ENCODE measurements at places on chromosomes 1 and 21.

GRCh38 chr1:168328731-168329364 is 48.2 kb downstream of the TBX19 start:
- DNase-seq = no peak

- no peak for DNase-seq
Observed at GRCh38 chr1:161324020-161324419, 9.8 kb downstream of the SDHC start.

DNA sequence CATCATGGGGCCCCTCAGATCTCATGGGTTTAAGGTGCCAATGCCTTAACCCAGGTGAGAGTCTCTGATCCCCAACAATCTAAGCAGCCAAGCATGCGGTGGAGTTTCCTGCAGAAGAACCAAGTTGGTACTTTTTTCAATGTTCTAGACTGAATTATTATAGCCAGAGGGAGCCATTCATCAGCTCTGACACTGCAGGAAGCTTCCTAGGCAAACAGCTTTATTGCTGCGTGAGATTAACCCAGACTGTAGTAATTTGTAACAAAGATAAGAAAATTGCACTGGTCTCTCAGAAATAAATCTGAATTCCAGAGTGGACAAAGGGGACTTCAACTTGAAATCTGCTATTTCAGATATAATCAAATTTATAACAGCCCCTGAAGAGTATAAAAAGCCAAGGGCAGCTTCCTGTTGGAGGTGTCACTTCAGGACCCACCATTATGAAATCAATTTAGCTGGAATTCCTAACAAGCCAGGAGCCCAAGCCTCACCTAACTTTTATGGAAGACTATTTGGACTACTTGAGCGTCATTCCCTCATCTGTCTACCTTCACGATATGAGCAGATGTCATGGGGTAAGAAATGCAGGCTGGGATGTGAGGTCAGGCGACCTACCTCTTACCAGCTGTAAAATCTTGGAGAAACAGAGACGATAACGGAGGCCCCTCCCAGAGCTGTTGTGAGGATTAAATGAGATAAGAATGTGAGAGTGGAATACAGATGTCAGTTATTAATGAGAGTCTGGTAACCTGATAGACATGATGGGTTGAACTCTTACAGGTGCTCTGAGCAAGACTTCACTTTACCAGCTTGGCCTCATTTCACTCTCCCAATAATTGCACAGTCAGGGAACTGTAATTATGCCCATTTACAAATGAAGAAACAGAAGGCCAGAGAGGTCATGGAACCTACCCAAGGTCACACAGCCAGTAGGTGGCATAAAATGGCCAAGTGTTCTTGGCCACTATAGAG is 135.1 kb downstream of the RRAGC start:
- DNase-seq = no peak

GRCh38 chr1:161706113-161706481 is 932 bp upstream of the FCRLA start:
- peak; percentile 46 for DNase-seq

DNA sequence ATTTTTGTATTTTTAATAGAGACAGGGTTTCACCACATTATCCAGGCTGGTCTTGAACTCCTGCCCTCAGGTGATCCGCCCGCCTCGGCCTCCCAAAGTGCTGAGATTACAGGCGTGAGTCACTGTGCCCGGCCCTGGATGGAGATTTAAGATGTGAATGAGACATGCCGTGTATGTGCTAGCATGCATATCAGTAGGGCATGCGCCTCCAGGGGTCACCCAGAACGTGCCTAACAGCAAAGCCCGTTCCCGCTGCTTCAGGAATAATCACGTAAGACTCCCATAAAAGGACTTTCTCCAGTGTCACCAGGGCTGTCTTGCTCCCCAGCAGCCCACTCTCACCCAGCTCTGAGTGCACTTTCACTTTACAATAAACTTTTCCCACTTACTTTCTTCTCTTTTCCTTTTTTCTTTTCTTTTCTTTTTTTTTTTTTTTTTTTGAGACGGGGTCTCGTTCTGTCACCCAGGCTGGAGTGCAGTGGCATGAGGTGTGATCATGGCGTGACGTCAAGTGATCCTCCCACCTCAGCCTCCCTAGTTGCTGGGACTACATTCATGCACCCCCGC is 46.9 kb upstream of the DISP3 start:
- DNase-seq = no peak

- DNase-seq = no peak
Observed at GRCh38 chr1:6131561-6131960, 48.6 kb downstream of the CHD5 start.

DNA sequence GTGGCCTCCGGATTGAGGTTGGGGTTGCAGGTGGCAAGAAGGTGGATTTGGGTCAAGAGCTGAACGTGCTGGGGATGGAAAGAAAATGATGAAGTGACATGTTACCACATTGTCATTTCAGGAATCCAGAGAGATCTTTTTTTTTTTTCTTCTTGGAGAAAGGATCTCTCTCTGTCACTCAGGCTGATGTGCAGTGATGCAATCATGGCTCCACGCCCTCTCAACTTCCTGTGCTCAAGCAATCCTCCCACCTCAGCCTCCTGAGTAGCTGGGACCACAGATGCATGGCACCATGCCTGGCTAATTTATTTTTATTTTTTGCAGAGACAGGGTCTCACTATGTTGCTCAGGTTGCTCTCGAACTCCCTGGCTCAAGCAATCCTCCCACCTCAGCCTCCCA is 80.6 kb downstream of the GON4L start:
- no peak for DNase-seq

DNA sequence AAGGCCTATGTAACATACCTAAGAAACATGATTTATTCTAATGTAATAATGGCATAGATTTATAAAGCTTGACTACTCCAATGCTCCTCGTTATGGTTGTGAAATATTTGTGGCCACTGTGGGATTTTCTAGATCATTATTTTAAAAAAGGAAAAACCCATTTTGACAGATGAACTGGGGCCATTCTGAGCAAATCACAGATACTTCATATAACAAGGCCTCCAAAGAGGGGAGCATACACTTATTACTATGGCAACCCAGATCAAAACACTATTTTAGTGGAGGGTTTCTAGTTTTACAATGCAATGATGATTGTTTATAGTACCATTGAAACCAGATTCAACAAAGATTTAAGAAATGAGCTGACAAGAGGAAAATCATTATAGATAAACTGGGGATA is 346.6 kb downstream of the ZNF326 start:
- no peak for DNase-seq

- DNase-seq = peak; percentile 89
Observed at GRCh38 chr1:8822373-8823294, 5.2 kb upstream of the RERE start.

- no peak for DNase-seq
Observed at GRCh38 chr21:45381865-45382696, 22.9 kb upstream of the COL18A1 start.

- DNase-seq = no peak
Observed at GRCh38 chr1:51750218-51750617, 128.3 kb downstream of the NRDC start.

- DNase-seq = no peak
Observed at GRCh38 chr1:24263211-24263610, 55.9 kb upstream of the GRHL3 start.

GRCh38 chr21:34864370-34865149 is 184.5 kb downstream of the RUNX1 start:
- no peak for DNase-seq

GRCh38 chr1:76330991-76331603 is 256.6 kb downstream of the ST6GALNAC3 start:
- peak; percentile 42 for DNase-seq

- no peak for DNase-seq
Observed at GRCh38 chr1:59410457-59410856, 113.6 kb downstream of the FGGY start.

GRCh38 chr1:51729824-51730301 is 113.0 kb downstream of the OSBPL9 start:
- no peak for DNase-seq

DNA sequence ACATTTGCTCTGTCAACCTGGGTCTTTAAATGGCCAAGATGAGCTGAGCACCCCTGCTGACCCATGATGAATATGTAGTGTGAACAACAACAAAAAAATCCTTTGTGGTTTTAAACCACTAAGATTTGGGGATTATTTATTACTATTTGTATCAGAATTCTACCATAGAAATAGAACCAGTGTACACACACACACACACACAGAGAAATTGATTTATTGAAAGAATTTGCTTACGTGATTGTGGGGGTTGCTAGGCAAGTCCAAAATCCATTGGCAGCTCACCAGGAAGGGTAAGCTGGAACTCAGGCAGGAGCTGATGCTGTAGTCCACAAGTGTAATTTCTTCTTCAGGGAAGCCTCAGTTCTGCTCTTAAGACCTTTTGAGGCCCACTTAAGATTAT is 82.5 kb upstream of the MAP1LC3C start:
- DNase-seq = no peak

- DNase-seq = no peak
Observed at GRCh38 chr1:150362721-150363425, 1.1 kb upstream of the RPRD2 start.

DNA sequence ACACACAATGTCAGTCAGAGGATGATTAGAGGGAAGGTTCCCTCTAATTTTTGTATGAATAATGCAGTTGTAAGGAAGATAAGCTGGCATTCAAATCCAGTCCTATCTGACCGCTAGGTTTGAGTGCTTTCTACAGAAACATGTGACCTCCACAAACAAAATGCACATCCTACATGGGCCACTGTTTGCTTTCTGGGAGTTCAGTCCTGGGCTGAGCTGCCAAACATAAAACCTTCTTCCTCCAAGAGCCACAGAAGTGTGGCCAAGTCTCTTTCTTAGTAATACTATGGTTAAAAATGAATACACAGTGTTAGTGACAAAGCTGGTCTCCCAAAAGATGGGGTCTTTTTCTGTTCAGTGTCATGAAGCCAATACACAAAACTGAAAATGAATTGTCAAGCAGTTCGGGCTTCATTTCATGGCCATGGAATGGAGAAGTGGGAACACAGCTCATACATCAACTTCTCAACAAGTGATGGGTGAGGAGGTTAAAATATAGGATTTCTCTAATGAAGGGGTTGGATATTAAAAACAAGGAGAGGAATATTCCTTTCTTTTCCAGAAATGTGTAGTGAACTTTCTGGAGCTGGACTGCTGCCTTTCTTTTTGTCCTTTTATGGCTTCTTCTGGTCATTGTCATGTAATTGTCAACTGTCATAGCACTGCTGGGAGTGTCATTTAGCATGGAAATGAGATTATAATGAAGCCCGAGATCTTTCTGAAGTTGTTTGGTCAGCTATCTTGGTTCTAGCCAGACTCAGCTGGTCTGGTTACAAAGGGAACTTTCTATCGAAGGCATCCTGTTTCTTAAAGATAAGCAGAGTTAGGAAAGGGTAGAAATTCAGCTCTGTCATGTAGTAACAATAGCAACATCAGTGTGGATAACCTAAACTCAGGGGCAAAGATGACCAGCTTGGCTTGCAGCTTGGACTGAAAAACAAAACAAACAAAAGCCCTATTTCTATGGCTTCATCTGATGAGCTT is 135.1 kb downstream of the CHD1L start:
- DNase-seq = no peak

- no peak for DNase-seq
Observed at GRCh38 chr1:192669174-192669573, 33.2 kb downstream of the RGS13 start.

DNA sequence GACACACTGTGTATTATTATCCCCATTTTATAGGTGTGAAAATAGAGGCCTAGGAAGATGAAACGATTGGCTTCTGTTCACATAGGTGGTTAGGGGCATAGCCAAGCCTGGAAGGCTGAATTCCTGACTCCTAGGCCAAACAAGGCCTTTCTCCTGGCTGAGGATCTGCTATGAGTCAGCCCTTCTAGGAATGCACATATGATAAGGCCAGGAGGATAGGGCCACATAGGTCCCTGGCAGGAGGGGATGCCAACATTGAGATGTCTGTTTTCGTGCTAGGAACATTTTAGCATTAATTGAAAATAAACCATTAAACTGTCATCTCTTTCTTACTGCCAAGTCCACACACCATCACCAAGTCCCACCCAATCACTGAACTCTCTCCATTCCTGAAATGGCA is 9.2 kb downstream of the CSMD2 start:
- DNase-seq = no peak

GRCh38 chr1:148264374-148265276 is 112.5 kb upstream of the NBPF11 start:
- no peak for DNase-seq

GRCh38 chr1:109476825-109477224 is 6.9 kb upstream of the ATXN7L2 start:
- no peak for DNase-seq

DNA sequence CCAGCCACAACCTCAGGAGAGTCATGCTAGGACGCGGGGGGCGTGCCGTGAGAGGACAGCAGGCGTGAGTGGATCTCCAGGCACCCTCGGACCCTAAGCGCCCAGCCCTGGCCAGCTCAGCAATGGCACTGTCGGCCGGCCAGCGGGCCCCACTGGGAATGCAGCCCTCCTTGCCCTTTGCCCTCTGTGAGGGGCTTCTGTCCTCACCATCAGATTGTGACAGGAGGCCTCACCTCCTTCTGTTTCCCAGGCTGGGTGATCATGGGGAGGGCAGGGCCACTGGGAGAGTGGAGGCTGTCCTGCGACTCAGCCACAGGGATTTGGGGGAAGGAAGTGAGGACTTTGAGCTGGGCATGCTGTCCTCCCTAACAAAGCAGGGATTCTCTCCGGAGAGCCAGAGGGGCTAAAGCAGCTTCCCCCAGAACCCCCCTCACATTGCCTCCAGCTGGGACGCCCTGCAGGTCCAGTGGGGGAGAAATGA is 6.6 kb upstream of the LRRC3 start:
- no peak for DNase-seq

DNA sequence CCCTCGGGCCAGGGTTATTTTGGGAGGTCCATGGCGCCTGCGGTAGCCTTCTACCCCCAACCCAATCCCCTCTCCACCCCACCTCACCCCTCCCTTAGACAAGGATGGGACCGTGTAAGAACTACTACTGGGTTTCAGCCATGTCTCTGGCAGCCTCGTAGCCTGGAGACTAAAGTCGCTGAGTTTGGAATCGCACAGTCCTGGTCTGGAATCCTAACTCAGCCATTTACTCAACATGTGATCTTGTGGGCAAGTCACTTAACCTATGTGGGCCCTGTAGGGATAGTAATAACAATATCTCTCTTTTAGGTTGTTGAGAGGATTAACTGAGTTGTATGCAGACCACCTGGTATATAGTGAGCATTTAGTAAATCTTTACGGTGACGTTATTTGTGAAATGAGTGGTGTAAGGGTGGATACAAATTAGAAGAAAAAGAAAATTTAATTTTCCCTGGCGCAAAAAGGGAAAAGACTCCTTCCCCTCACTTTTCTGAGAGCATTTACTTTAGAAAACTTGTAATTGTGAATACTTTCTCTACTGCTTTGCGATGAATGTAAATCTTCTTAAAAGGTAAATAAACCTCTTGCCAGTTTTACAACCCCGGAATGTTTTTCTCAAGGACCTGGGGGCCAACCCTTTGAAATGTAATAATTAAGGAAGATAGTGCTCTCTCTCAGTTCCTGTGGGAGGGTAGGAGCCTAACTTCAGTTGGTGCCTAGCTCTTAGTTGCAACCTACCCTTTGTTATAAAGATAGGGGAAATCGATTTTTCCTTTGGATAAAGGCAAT is 615 bp upstream of the MRPS15 start:
- no peak for DNase-seq

DNA sequence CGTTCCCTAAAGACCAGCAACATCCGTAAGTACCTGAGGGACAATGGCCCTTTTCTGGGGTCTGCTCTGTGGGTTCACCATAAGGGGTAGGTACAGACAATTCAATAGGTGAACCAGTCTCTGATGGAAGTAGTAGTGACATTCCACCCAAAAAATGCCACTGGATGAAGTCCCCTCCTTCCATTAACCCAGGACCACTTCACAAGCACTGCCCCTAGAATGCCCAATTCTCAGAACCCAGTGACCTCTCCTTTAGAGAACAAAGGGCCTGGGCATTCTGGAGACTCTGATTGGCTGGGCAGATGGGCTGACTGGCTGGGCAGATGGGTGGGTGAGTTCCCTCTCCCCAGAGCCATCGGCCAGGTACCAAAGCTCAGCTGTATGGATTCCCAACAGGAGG is at the start of gene TEX38:
Gene TEX38 (plus strand): TSS at position 301 of the 400 bp plus-strand sequence. CDS start 81 bp downstream, at position 382.
- no peak for DNase-seq

Data from AG09319 (cell line).